Kidney (tissue), 22 donors: ENCODE measurements at places on chromosomes 11 and 22. TPM values are rescaled to one million over a fixed set of nuclear protein-coding genes. Genes with fewer than 3 reads are reported as not detected.

ELP4 gene
- 20.3 TPM for total RNA-seq

- no peak overlapping the region for H3K27ac ChIP-seq
- DNase-seq = no peak
- H3K27me3 ChIP-seq = no peaks in the 10 kb centered on the region
- no peak overlapping the region for H3K4me3 ChIP-seq
- H3K4me1 ChIP-seq = no peaks in the 10 kb centered on the region
Measured at GRCh38 chr11:14544611-14545010, 24.4 kb upstream of the PSMA1 start.

GRCh38 chr11:23976426-23976825 is 520.4 kb upstream of the LUZP2 start:
- no peak overlapping the region for H3K27ac ChIP-seq
- H3K27me3 ChIP-seq = no peaks in the 10 kb centered on the region
- no peaks in the 10 kb centered on the region for H3K4me1 ChIP-seq
- no peaks in the 10 kb centered on the region for H3K36me3 ChIP-seq

GRCh38 chr22:36377022-36377631 is 10.6 kb downstream of the MYH9 start:
- peak overlapping the region; percentile 48 for H3K27ac ChIP-seq
- H3K4me3 ChIP-seq = no peak overlapping the region
- peaks cover 43% of the 10 kb centered on the region for H3K4me1 ChIP-seq
- H3K27me3 ChIP-seq = no peaks in the 10 kb centered on the region

DNA sequence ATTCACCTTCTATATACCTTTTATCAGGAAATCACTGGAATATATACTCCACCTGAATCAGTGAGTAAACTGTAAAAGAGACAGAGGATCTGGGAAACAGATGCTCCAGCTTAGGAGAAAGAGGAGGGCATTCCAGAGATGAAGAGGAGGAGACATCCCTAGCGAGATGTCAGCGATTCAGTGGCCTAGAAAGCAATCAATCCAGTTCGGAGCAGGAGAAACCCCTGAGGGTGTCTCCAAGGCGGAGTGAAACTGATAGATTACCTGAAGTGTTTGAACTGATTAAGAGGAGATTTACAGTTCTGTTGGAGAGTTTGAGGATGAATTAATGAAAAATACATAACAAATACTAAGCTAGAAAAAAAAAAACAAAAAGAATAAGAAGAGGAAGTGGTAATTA is 24.5 kb upstream of the TNRC6B start:
- H3K27ac ChIP-seq = no peak overlapping the region
- no peaks in the 10 kb centered on the region for H3K27me3 ChIP-seq
- H3K4me1 ChIP-seq = peaks cover 4% of the 10 kb centered on the region
- DNase-seq = no peak

APOBEC3B gene
- total RNA-seq = 2.7 TPM

MPEG1 gene
- 33.1 TPM for total RNA-seq

CSRP3 gene
- total RNA-seq = not detected

GRCh38 chr22:20236052-20236717 is 31.9 kb downstream of the RTN4R start:
- no peak overlapping the region for H3K27ac ChIP-seq
- peaks cover 18% of the 10 kb centered on the region for H3K4me1 ChIP-seq
- H3K4me3 ChIP-seq = no peak overlapping the region
- DNase-seq = no peak

- H3K27ac ChIP-seq = no peak overlapping the region
- H3K4me3 ChIP-seq = no peak overlapping the region
- H3K36me3 ChIP-seq = no peaks in the 10 kb centered on the region
- no peak for DNase-seq
Measured at GRCh38 chr11:95545116-95545875, 244.3 kb downstream of the FAM76B start.

DNA sequence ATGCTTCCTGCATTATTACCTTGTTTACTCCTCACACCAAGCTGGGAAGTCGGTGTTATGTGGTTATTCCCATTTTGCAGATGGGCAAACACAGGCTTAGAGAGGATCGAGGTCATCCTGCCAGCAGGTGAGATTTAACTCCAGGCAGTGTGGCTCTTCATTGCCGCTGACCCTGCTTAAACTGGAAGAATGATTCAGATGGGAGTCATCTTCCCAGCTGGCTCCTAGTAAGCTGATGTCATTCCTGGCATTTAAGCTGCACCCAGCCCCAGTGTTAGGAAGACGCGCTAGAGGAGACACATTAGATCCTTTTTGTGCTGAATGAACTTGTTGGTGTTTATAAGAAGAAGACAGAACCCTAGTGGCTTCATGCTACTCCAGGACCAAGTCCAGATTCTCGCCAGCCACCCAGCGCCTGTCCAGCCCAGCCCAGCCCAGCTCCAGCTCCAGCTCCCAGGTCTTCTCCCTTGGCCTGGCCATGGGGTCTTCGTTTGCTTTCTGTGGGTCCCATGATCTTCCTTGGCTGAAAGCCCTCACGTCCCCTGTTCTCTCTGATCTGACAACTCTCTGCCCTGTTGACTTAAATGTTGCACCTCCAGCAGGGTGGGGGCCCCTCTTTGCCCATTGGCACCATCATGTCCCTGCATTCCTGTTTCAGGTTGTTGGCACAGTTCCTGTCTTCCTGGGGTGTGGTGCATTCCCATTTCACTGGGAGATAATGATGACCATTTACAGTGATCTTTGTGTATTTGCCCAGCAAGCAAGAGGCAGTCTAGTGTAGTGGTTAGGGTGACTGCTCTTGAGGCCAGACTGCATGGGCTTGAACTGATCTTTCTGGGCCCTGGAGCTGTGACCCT is 13.6 kb downstream of the PARVB start:
- H3K36me3 ChIP-seq = no peaks in the 10 kb centered on the region
- H3K27ac ChIP-seq = no peak overlapping the region
- DNase-seq = no peak
- H3K4me3 ChIP-seq = no peak overlapping the region

DNHD1 gene
- 10.1 TPM for total RNA-seq

H19 gene
- 53.8 TPM for total RNA-seq

DNA sequence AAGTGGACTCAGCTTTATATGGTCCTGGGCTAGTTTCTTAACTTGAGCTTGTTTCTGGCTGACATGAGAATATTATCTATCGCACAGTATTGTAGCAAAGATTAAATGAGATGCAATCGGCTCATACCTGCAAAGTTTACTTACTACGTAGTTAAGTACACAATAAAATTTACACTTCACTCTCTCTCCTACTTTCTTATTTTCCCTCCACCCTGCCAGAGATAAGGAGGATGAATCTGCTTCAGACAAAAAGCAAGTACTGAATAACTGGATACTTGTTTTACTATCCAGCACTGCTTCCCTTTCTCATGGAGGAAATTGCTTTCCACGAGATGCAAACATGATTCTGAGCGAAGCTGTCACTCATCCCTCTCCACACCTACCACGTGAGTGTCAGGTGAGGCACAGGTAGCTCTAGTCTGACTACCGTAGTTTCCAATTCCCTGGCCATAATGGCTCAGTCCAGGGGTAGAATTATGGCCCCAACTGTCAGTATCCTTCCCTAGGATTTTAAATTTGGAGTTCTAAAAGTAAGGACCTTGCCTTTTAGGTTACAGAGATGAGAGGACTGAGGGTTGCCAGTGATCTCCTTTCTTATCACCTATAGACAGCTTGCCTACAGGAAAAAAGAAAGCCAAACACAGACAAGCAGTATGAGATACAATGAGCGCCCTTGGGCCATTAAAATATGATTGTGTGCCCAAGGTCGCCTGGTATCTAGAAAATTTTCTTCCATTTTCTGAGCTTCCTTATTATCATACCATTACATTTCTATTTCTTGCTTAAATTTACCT is 39.8 kb downstream of the GAB2 start:
- no peak overlapping the region for H3K27ac ChIP-seq
- DNase-seq = no peak
- H3K4me3 ChIP-seq = no peak overlapping the region
- no peaks in the 10 kb centered on the region for H3K4me1 ChIP-seq

- H3K4me1 ChIP-seq = peaks cover 38% of the 10 kb centered on the region
- H3K36me3 ChIP-seq = no peaks in the 10 kb centered on the region
- peak; percentile 66 for DNase-seq
- no peaks in the 10 kb centered on the region for H3K27me3 ChIP-seq
- H3K4me3 ChIP-seq = no peak overlapping the region
Measured at GRCh38 chr11:3156661-3157311, 8.3 kb downstream of the OSBPL5 start.

DNA sequence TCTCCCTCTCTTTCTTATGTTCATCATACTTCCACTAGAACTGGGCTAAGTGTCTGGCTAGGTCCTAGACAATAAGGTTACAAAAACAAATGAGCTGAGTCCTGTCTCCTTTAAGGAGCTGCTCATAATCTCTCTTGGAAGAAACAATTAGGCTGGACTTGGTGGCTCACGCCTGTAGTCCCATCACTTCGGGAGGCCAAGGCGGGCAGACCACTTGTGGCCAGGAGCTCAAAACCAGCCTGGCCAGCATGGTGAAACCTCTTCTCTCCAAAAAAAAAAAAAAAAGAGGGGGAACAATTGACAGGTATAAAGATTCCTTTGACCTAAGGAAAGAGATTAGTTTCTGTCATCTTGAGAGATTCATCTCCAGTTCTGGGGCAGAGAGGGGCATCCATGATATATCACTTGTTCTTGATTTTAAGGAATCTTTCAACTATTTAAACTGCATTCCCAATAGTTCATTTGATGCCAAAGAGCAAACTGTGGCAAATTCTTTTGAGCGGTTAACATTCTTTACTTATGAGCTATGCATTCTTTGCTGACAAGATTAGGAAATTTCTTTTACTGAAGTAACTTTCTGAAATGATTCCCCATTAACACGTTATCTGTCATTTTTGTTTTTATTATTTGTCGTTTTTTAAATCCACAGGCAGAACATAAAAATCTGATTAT is 125.5 kb downstream of the C11orf87 start:
- no peak overlapping the region for H3K27ac ChIP-seq
- peak; percentile 1 for DNase-seq
- H3K4me3 ChIP-seq = no peak overlapping the region
- H3K36me3 ChIP-seq = no peaks in the 10 kb centered on the region
- no peaks in the 10 kb centered on the region for H3K27me3 ChIP-seq

DNA sequence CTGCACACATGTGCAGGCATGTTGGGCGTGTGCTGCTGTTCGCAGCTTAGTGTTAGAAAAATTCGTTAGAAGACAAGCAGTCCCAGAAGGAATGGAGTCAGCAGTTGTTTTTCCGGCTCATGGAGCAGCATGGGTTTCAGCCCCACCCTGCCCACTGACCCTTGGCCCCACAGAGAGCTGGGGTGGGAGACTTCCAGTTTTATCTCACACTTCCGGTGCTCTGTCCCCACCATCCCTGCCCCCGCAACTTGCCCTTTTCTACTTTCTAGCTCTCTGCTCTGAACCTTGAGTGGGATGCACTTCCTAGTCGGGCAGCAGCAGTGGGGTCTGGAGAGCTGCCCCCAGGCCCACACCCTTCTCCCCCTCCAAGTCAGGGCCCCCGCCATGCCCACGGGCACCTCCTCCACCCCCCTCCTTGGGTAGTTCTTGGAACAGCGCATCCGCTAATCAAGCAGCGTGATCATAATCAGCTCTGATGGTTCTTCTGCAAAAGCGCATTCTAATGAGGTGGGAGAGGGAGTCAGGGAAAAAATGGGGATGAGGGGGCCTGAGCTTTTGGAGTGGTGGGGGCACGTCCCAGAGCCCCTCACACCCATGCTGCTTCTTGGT is 184.4 kb downstream of the CEP164 start:
- H3K36me3 ChIP-seq = no peaks in the 10 kb centered on the region
- peaks cover 26% of the 10 kb centered on the region for H3K4me1 ChIP-seq
- peak overlapping the region; percentile 71 for H3K27ac ChIP-seq
- no peak overlapping the region for H3K4me3 ChIP-seq
- no peaks in the 10 kb centered on the region for H3K27me3 ChIP-seq

GRCh38 chr11:72743321-72744221 is 8.6 kb downstream of the ARAP1 start:
- no peaks in the 10 kb centered on the region for H3K36me3 ChIP-seq
- H3K4me3 ChIP-seq = no peak overlapping the region
- H3K27me3 ChIP-seq = no peaks in the 10 kb centered on the region
- DNase-seq = no peak
- H3K4me1 ChIP-seq = no peaks in the 10 kb centered on the region
- no peak overlapping the region for H3K27ac ChIP-seq

DNA sequence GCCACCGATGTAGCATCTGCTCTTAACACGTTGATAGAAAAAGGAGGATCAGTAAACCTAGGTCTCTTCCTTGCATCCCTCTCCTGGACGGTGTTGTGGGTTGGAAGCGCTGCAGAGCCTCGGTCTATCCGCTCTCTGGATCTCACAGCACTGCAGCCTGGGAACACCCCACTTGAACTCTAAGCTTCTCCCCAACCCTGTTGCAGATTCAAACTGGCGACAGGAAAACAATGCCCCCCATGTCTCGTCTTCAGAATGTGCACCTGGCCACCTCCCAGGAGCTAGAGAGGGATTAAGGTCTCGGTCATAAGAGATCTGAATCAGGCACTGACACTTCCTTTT is 454 bp downstream of the TMEM218 start:
- no peak for DNase-seq
- no peaks in the 10 kb centered on the region for H3K27me3 ChIP-seq
- H3K27ac ChIP-seq = peak overlapping the region; percentile 74
- H3K36me3 ChIP-seq = no peaks in the 10 kb centered on the region
- H3K4me3 ChIP-seq = peak overlapping the region; percentile 85

ELMOD1 gene
- 0.47 TPM for total RNA-seq

DNA sequence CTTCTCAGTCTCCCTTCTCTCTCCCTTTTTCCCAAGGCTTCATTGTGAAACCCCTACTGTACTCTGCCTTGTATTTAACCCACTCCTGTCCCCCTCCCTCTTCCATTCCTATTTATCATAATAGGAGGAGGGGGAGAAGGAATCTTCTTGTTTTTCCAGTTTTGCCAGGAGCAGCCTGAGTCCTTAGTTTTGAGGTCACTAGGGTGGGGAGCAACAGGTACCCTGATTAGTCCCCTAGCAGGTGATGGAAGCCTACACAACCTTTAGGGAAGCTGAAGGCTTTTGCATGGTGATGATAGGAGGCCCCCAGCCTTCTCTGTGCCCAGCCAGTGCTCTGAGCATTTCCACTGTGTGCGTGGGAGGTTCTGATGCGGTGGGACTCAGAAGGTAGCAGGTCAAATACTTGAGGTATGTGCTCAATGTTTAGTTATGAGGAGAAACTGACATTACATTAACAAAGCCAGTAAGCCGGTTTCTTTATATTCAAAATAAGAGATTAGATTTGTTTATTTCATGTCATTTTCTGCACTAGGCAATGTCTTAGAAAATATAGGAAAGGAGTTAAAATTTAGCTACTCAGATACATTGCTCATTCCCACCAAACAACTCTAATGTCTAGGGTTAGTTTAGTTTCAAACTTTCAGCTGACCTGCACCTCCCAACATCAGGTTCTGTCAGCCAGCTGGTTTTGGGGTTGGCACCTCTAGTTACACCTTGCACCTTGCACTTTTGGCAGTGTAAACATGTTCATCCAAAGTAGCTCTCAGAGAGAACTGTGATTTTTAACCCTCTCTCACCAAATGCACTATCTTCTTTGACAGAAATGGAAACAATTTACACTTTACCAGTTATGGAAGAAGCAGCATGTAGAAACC is 26.0 kb downstream of the PARVA start:
- H3K27ac ChIP-seq = no peak overlapping the region
- no peaks in the 10 kb centered on the region for H3K27me3 ChIP-seq
- DNase-seq = no peak
- peaks cover 16% of the 10 kb centered on the region for H3K4me1 ChIP-seq
